ENCODE measurements at places on chromosomes 3 and 15. TPM values are rescaled to one million over a fixed set of nuclear protein-coding genes. Genes with fewer than 3 reads are reported as not detected.
A peak's percentile ranks its signal among the peaks of the same experiment; 100 is the strongest.

Gene RFTN1
- 109 TPM for polyA plus RNA-seq

Gene WDR53
- 28.6 TPM for polyA plus RNA-seq

Gene PTX3
- polyA plus RNA-seq = 3.3 TPM

Gene SCN11A
- not detected for polyA plus RNA-seq

Gene CADPS
- not detected for polyA plus RNA-seq

Gene HTD2
- polyA plus RNA-seq = 12.1 TPM

DNA sequence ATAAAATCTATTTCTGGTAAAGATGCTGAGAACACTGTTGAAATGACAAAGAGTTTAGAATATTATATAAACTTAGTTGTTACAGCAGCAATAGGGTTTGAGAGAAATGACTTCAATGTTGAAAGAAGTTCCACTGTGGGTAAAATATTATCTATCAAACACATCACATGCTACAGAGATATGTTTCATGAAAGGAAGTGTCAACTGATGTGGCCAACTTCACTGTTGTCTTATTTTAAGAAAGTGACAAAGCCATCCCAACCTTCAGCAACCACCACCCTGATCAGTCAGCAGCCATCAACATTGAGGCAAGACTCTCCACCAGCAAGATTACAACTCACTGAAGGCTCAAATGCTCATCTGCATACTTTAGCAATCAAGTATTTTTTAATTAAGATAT lies 20.2 kb downstream of the TMEM39A start:
- H3K4me3 ChIP-seq = no peak overlapping the region
- DNase-seq = no peak
- H3K36me3 ChIP-seq = peaks cover 24% of the 10 kb centered on the region
- H3K4me1 ChIP-seq = peaks cover 6% of the 10 kb centered on the region
- H3K27ac ChIP-seq = no peak overlapping the region

- peak overlapping the region; percentile 98 for H3K4me3 ChIP-seq
- H3K4me1 ChIP-seq = peaks cover 98% of the 10 kb centered on the region
- peak overlapping the region; percentile 97 for H3K27ac ChIP-seq
- peaks cover 24% of the 10 kb centered on the region for H3K36me3 ChIP-seq
- no peak for DNase-seq
Measured at GRCh38 chr3:196641333-196642054, 2.0 kb downstream of the NRROS start.

DNA sequence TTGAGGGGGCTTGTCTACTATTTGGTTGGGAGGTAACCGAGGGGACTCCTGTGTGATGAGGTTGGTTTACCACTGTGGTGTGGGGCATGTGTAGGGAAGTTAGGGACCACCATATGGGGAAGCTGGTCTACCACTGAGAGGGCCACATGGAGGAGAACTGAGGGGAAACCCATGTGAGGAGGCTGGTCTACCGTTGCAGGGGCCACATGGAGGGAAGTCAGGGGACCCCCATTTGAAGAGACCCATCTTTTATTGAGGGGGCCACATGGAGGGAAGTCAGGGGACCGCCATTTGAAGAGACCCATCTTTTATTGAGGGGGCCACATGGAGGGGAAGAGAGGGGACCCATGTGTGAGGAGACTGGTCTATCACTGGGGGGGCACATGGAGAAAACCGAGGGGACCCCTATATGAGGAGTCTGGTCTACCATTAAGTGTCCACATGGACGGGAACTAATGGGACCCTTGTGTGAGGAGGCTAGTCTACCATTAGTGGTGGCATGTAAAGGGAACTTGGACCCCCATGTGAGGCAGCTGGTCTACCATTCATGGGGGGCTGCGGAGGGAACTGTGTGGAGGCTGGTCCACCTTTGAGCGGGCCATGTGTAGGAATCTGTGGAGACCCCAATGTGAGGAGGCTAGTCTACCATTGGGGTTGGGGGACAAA lies 165.5 kb downstream of the FBLN2 start:
- no peak overlapping the region for H3K4me3 ChIP-seq
- peaks cover 18% of the 10 kb centered on the region for H3K27me3 ChIP-seq
- no peak for DNase-seq
- no peak overlapping the region for H3K27ac ChIP-seq

GRCh38 chr3:122088531-122088930 lies 33.4 kb downstream of the CD86 start:
- no peak overlapping the region for H3K4me3 ChIP-seq
- no peaks in the 10 kb centered on the region for H3K4me1 ChIP-seq
- H3K27me3 ChIP-seq = peaks cover under 1% of the 10 kb centered on the region
- no peaks in the 10 kb centered on the region for H3K36me3 ChIP-seq

- no peak overlapping the region for H3K4me3 ChIP-seq
- H3K36me3 ChIP-seq = no peaks in the 10 kb centered on the region
- DNase-seq = no peak
- H3K27ac ChIP-seq = no peak overlapping the region
- no peaks in the 10 kb centered on the region for H3K4me1 ChIP-seq
Measured at GRCh38 chr15:53808058-53808706, 48.7 kb upstream of the WDR72 start.

DNA sequence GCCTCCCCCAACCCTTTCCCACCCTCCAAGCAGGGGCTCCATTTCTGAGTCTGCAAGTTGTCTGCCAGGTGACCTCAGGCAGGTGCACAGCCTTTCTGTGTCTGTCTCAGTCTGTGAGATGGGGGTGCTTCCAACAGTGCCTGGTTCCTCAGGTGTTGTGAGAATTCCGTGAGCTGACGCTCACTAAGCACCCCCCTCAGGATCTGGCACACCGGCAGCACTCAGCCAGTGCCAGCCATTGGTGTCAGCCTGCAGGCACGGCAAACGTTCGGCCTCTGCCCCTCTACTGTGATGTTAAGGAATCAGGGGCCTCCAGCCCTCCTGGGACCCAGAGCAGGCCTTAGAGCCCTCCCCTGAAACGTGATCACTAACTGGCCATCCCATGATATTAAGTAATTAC lies 2.4 kb downstream of the KLF15 start:
- DNase-seq = no peak
- no peak overlapping the region for H3K4me3 ChIP-seq
- no peaks in the 10 kb centered on the region for H3K36me3 ChIP-seq
- H3K4me1 ChIP-seq = peaks cover 16% of the 10 kb centered on the region

DNA sequence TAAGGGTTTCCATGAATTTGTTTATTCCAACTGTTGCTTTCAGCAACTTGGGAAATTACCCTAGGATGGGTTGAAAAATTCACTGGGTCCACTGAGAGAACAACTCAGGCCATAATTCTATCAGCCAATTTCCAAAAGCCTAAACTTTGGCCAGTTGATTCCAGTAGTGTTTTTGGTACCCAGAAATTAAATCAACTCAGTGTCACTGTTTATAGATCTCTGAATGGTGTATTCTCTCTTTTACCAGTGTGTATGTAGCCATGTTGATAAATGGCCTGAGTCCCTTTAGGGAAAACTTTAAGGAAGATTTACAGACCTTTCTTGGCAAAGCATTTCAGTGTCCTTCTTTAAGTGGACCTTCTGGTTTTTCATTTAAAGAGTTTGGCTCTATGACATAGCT lies 636.4 kb downstream of the OTOL1 start:
- H3K27me3 ChIP-seq = no peaks in the 10 kb centered on the region
- no peak overlapping the region for H3K4me3 ChIP-seq
- H3K27ac ChIP-seq = no peak overlapping the region
- H3K36me3 ChIP-seq = no peaks in the 10 kb centered on the region
- no peak for DNase-seq

DNA sequence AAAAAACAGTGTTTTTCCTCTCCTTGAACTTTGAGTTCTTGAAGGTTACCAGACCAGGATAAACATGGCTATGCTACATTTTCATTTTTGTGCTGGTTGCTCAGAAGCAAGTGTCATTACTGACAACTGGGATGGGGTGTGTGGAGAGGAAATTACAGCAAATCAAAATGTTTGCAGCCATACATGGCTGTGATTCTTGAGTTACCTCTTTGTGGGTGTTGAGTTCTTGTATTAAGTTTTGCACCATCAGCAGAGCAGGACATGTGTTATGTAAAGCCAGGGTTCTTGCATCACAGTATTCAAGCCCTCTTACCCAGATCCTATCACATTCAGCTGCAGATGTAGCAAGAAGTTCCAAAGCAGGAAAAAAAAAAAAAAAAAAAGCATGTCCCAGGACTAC lies 53.9 kb upstream of the ATOSA start:
- DNase-seq = no peak
- H3K4me1 ChIP-seq = peaks cover 8% of the 10 kb centered on the region
- H3K4me3 ChIP-seq = no peak overlapping the region
- no peaks in the 10 kb centered on the region for H3K27me3 ChIP-seq
- H3K36me3 ChIP-seq = no peaks in the 10 kb centered on the region

DNA sequence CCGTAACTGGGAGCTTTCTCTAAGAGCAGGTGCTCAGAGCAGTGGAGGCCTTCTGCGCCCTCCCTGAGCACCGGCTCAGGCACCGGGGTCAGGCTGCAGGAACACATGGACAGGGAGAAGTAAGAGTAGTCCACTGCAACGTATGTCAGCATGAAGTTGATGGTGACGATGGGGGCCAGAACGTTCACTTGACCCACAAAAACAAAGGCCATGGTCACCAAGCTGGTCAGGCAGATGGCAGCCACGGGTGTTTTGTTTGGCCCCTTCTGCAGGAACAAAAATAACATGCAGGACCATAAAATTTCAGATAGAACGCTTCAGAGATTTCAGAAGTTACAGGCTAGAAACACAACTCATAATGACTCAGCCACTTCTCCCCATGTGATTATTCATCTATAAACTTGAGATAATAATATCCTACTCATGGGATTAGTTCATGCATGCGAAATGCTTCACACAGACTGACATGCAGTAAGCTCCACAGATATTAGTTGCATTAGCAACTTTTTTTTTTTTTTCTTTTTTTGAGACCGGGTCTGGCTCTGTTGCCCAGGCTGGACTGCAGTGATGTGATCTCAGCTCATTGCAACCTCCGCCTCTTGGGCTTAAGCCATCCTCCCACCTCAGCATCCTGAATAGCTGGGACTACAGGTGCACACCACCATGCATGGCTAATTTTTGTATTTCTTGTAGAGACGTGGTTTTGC lies 52.2 kb upstream of the HEG1 start:
- H3K36me3 ChIP-seq = no peaks in the 10 kb centered on the region
- H3K4me3 ChIP-seq = no peak overlapping the region
- no peaks in the 10 kb centered on the region for H3K27me3 ChIP-seq
- peaks cover 34% of the 10 kb centered on the region for H3K4me1 ChIP-seq
- no peak overlapping the region for H3K27ac ChIP-seq

DNA sequence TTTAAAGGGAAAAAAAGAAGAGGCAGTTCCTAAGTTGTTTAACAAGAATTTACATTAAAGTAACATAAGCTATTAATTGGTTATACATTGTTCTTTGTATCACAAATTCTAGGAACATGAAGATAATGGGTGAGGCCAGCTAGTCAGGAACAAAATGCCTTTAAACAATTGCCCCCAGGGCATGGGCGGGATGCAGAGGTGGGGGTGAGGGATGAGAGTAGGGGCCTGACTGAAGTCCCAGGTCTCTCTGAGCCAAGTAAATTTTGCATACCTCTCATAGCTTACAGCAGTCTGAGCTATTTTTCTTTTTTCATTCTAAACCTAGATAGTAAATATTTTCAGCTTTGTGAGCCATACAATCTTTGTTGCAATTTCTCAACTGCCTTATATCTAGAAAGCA lies 77.8 kb upstream of the RNU6-1 start:
- DNase-seq = no peak
- H3K27ac ChIP-seq = no peak overlapping the region
- no peaks in the 10 kb centered on the region for H3K4me1 ChIP-seq
- no peak overlapping the region for H3K4me3 ChIP-seq
- H3K27me3 ChIP-seq = peaks cover 2% of the 10 kb centered on the region
- peaks cover 3% of the 10 kb centered on the region for H3K36me3 ChIP-seq

GRCh38 chr15:35166730-35167359 lies 81.8 kb upstream of the NANOGP8 start:
- H3K36me3 ChIP-seq = no peaks in the 10 kb centered on the region
- H3K27ac ChIP-seq = no peak overlapping the region
- H3K4me3 ChIP-seq = no peak overlapping the region
- no peaks in the 10 kb centered on the region for H3K4me1 ChIP-seq

- no peak overlapping the region for H3K4me3 ChIP-seq
- DNase-seq = no peak
- H3K27me3 ChIP-seq = peaks cover 6% of the 10 kb centered on the region
Measured at GRCh38 chr15:39188314-39188713, 392.6 kb upstream of the THBS1 start.

- peak overlapping the region; percentile 50 for H3K4me3 ChIP-seq
- H3K36me3 ChIP-seq = no peaks in the 10 kb centered on the region
- no peaks in the 10 kb centered on the region for H3K27me3 ChIP-seq
- peak; percentile 3 for DNase-seq
- peaks cover 9% of the 10 kb centered on the region for H3K4me1 ChIP-seq
- no peak overlapping the region for H3K27ac ChIP-seq
Measured at GRCh38 chr3:151383956-151384355, 597 bp downstream of the P2RY12 start.

GRCh38 chr15:47603026-47603425 lies 114.3 kb upstream of the SEMA6D start:
- no peak overlapping the region for H3K4me3 ChIP-seq
- no peaks in the 10 kb centered on the region for H3K4me1 ChIP-seq
- no peak overlapping the region for H3K27ac ChIP-seq
- H3K27me3 ChIP-seq = no peaks in the 10 kb centered on the region
- no peaks in the 10 kb centered on the region for H3K36me3 ChIP-seq

GRCh38 chr15:93152951-93153350 lies 63.9 kb upstream of the RGMA start:
- H3K4me3 ChIP-seq = peak overlapping the region; percentile 56
- H3K27me3 ChIP-seq = peaks cover 15% of the 10 kb centered on the region
- peaks cover 36% of the 10 kb centered on the region for H3K4me1 ChIP-seq
- no peak for DNase-seq

GRCh38 chr3:52679199-52679538 lies 6.5 kb downstream of the PBRM1 start:
- no peak overlapping the region for H3K4me3 ChIP-seq
- DNase-seq = no peak
- peaks cover 26% of the 10 kb centered on the region for H3K36me3 ChIP-seq

GRCh38 chr15:66239514-66239913 lies 14.0 kb downstream of the MEGF11 start:
- H3K27ac ChIP-seq = no peak overlapping the region
- H3K4me1 ChIP-seq = no peaks in the 10 kb centered on the region
- H3K4me3 ChIP-seq = no peak overlapping the region
- no peaks in the 10 kb centered on the region for H3K36me3 ChIP-seq
- H3K27me3 ChIP-seq = peaks cover 3% of the 10 kb centered on the region
- no peak for DNase-seq

DNA sequence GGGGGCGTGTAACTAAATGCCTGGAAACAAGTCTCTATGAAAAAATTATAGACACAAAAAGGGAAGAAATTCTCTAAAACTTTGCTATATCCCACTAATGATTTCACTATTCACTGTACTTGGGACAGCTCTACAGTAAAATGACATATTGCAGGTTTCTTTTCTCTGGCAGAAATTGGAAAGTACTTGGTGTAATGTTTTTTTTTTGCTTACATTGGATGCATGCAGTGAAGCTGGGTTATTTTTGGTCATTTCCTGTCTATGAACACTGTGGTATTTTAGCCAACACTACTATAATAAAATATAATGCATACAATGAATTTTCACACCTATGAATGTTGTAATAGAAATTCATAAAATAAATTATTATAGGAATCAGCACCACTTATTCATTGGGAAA lies 109.7 kb downstream of the LRRC49 start:
- no peaks in the 10 kb centered on the region for H3K36me3 ChIP-seq

Measured in immature natural killer cell (primary cell).